AG09319 (cell line): ENCODE measurements at places on chromosomes 12 and 14.

DNA sequence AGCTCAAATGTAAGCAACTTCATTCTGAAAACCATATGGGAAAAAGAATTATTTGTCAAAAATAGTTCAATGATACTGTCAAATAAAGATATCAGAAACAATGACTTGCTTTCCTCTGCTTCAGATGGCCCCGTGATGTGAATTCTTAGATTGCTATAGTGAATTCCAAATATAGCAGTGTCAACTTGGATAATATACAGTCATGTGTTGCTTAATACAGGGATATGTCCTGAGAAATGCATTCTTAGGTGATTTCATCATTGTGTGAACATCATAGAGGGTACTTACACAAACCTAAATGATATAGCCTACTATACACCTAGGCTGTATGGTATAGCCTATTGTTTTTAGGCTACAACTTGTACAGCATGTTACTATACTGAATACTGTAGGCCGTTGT lies 108.7 kb upstream of the MIS18BP1 start:
- DNase-seq = no peak

- DNase-seq = no peak
Measured at GRCh38 chr14:93861836-93862235, 65.3 kb upstream of the FAM181A start.

- no peak for DNase-seq
Measured at GRCh38 chr14:35043046-35043445, 3.0 kb upstream of the FAM177A1 start.

DNA sequence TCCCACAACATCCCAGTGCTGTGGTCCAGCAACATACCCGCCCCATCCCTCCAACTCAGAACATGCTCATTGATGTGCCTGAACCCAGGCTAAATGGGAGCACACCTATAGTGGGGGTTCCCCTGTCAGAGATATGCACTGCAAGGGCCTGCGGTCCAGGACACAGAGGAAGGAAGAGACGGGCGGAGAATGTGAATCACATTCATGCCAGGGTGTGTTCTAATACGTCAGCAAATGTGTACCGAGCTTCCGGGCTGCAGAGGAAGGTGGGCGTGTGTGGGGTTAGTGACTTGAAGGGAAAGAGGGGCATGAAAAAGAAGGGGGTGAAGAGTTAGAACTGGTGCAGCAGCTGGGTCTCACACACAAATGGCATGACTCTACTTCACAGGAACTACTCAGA lies 83.7 kb downstream of the DPF3 start:
- no peak for DNase-seq

DNA sequence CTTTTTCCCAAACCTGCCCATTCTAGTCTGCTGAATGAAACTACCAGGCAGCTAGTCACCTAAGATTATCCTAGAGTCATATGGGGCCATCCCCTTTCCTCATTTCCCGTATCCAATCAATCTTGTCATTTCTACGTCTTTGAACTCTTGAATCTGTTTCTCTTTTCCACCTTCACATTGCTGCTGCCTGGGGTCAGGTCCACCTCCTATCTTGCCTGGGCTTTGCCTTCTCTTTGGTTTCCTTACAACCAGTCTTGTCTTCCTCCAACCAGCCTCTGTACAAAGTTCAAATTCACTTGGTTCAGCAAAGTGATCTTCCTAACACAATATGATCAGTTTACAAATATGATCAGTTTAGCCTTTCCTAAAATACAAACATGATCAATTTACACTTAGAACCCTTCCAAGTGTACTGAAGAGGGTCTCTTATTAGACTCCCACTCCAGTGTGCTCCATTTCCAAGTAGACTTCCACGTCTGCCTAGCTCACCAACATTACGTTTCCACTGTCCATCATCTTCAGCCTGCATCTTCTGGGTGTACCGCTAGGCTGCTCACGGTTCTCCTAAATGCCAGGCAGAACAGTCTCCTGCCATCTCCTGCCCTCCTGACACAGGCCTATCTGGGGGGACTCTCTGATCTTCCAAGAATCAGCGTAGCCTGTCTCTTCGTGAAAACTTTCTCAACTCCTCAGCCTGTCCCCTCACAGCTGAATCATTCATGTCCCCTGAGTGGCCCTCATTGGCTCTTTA lies 4.1 kb upstream of the ACVR1B start:
- no peak for DNase-seq

DNA sequence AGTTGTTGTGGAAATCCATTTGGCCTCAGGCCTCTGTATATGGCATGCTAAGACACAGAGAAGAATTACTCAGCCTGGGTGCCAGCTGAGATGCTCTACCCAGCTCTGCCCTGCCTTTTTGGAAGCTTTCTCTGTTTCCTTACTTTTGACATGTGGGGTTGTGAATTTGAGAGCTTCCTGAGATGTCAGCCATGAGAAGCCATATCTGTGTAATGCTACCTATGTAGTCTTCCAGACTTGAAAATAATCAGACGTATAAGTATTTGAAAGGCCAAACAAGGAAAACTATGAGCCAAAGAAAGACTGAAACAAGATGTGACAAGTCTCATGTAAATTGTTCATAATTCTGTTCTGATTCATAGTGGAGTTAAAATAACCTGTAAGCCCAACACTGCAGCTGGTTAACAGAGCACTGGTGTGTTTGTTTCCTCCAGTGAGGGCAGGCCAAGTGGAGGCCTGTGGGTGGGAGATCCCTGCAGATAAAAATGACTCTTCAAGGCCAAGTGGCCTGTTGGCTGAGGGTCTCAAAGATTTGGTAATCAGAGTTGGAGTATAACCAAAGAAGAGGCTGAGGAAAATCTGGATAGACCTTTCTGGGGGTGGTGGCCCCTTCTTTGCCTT lies 94.0 kb downstream of the TMX1 start:
- peak; percentile 73 for DNase-seq

GRCh38 chr12:69620921-69621320 lies 10.2 kb upstream of the LRRC10 start:
- no peak for DNase-seq

DNA sequence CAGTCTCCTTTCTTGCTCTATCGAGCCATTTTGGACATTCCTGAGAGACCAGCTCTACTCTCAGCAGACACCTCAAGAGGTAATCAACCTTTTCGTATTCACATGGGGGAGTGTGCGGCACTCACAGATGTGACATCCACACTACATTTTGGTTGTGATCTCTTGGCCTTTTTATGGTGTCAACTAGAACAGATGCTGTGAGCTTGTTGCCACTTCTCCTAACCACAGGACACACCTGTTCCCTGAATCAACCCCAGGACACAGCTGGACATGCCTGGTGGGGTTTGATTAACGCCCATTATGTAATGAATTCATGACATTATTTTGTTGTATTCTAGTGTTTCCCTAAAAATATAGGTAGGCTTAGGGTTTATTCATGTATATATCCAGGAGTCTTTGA lies 1143.6 kb downstream of the TMEM121 start:
- DNase-seq = no peak

DNA sequence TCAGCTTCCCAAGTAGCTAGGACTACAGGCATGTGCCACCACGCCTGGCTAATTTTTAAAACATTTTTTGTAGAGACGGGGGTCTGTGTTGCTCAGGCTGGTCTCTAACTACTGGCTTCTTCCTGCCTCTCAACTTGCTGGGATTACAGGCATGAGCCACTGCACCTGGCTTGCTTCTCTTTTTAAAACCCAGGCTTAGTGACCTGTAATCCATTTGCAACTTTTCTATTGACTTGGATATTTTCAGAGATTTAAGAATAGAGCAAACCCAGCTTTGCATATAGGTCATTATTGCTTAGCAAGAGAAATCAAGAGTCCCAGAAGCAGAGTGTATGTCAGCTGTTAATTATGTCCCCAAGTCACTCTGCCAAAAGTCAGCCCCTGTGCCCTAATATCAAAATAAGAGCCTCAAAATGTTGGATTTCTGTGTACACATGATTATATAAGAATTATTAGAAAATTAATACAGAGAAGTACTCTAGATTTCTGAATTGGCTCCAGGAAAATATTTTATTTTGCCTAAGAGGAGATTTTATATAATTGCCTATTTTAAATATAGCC lies 24.9 kb downstream of the TCP11L2 start:
- DNase-seq = no peak

- DNase-seq = no peak
Measured at GRCh38 chr12:91272461-91273063, 89.9 kb upstream of the DCN start.

- DNase-seq = no peak
Measured at GRCh38 chr14:90280096-90280495, 23.7 kb downstream of the PSMC1 start.

DNA sequence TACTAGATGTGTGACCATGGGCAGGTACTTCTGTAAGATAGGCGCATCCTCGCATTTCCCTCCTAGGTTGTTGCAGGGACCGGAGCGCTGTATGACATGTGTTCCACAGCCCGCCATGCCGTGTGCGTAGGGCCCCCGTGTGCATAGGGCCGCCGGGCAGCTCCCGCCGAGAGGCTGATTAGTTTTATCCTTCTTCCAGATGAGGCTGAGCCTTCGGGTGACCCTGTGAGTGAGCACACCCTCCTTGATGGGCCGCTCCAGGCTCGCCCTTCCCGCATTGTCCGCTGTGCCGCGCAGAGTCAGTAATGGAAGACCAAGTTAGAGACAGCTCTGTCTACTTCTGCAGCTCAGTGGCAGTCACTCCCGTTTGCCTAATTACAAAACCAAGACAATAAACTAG lies 72.9 kb upstream of the DYNC1H1 start:
- no peak for DNase-seq

DNA sequence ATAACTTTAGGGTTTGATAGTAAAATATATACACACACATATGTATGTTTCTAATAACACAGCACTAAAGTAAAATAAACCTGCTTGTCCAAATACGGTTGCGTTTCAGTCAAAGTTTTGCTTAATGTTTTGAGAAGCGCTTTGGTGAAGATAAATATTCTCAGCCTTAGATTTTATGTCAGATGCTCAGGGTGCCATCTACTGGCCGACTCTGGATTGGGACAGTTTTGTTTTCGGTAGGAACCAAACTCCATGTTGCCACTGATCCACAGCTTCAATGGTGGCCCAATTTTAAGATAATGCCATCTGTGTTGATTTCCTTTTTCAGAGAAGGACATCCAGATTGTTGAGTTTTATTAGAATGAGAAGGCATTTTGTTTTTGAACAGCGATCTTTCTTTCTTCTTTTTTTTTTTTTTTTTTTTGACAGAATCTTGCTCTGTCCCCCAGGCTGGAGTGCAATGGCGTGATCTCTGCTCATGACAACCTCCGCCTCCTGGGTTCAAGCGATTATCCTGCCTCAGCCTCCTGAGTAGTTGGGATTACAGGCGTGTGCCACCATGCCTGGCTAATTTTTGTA lies 43.1 kb downstream of the LLPH start:
- DNase-seq = peak; percentile 59

GRCh38 chr14:104891121-104891551 lies 26.1 kb downstream of the CEP170B start:
- no peak for DNase-seq

DNA sequence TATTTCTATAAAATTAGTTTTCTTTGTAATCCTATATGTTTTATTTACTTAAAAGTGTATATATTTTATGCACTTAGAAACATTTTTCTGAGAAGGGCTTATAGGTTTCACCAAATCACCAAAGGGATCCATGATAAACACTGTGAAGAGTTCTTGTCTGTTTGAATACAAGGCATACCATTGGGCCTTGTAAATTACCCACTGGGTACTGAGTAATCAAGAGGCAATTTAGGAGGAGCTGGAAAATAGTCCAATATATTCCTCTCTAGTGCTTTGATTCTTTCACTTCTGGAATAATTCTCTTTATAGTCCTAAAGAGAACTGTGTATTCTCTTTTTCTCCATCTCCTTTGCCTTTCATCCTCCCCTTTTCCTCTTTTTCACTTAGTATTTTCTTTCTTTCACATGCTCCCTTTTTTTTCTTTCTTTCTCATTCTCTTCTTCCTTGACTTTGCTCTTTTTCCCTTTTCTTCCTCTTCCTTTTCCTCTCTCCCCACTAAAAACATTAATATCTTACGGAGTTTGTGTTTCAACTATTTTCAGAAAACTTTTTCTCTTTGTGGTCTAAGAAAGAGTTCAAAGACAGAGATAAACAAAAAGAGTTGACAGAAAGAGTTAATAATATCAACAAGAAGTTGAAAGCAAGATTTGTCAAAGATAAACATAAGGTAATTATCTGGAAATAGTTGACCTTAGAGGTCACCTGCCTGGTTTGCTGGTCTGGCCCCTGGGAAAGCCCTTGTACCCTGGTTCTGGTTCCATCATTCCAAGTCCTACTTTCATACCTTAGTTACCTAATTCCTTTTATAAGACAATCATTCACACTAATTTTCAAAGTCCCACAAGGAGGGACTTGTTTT lies 435.3 kb downstream of the RAD51B start:
- no peak for DNase-seq

GRCh38 chr14:84937016-84937415 lies 592.9 kb upstream of the FLRT2 start:
- no peak for DNase-seq

GRCh38 chr12:80032946-80033345 lies 66.4 kb upstream of the OTOGL start:
- DNase-seq = no peak

- DNase-seq = no peak
Measured at GRCh38 chr14:74594029-74594428, 18.0 kb downstream of the LTBP2 start.

DNA sequence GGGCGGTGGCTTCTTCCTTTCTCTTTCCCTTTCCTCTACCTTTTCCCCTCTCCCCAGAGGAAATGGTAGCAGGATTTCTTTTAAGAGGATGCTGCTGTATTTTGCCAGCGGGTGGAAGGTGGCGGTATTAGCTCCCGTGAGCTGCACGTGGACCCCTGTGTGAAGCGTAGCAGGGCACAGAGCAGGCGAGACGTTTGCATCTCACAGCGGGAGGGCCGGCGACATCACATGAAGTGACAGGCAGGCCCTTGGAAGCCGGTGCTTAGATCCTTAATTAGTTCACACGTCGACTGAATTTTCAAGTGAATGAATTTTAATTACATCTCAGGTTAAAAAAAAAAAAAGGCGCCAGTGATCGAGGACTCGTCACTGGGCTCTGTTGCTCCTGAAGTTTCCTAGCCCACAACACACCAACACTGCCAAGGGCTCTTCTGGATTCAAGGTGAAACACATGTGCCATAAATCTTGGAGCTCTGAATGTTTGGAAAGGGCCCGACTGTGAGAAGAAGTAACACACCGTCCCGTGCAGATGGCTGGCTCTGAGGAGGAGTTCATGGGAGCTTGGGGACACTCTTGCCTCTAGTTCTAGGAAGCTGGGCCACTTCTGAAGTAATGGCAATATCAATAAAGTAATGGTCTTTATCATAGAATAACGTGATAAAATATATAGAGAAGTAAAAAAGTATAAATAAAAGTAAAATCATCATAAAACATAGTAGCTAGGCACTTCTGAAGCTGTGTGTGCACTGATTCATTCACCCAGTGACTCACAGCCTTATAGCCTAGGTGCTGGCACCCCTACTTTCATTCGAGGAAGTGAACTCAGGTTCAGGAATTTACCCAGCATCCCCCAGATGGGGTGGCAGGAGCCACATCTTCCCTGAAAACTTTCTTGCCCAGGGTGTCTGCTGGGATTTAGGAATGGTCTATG lies 75.3 kb downstream of the AACS start:
- no peak for DNase-seq

- DNase-seq = no peak
Measured at GRCh38 chr12:15526033-15526432, 203.7 kb downstream of the PTPRO start.

- DNase-seq = no peak
Measured at GRCh38 chr12:97336900-97337751, 125.5 kb upstream of the RMST start.
